ENCODE measurements at places on chromosomes 3 and 15. TPM values are rescaled to one million over a fixed set of nuclear protein-coding genes. Genes with fewer than 3 reads are reported as not detected.

GRCh38 chr3:172129850-172130716 lies 90.7 kb downstream of the FNDC3B start:
- DNase-seq = no peak

DNA sequence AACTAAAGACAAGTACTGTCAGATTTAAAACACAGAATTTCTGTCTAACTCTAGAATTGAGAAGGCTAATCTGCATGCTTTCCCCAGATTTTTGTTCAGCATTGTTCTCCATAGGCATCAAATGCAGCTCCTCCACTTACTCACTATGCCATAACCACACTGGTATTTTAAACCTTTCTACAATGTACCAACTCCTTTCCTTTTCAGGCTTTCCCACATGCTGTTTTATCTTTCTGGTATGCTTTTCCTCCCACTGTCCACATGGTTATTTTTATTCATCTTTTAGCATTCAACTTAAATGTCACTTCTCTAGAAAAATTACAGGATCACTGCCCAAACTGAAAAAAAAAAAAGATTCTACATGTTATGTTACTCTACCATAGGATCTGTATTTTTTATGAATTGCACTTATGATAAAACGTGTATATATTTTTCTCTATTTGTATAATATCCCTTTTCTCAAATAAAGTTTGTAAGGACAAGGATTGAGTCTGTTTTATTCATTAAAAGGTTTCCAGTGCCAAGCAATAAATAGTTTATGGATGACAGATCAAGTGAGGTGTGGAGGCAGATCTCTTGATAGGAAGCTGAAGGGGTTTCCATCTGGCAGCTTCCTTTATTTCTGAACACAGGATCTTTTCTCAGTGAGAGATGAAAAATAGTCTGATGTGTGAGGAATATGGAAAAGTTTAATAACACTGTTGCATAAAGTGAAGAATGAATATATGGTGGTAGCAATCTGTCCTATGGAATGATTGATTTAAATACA lies 1064.5 kb downstream of the ZPLD1 start:
- no peak for DNase-seq

DNA sequence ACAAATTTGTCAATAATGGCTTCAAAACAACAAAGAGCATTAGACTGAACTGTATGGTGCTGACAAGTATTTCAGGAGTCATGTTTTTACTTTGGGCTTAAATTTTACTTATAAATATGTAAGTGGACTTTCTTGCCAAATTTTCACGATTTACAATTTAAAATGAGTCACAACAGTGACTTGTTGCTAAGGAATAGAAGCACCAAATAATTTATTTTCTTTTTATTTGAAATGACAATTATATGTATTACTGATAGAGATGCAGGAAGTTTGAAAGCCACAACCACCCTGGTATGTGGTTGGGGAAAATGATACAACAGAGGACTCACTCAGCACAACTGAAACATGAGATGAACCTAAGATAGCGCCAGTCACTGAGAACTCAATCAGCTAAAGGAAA lies 90.3 kb downstream of the FMN1 start:
- DNase-seq = no peak

DNA sequence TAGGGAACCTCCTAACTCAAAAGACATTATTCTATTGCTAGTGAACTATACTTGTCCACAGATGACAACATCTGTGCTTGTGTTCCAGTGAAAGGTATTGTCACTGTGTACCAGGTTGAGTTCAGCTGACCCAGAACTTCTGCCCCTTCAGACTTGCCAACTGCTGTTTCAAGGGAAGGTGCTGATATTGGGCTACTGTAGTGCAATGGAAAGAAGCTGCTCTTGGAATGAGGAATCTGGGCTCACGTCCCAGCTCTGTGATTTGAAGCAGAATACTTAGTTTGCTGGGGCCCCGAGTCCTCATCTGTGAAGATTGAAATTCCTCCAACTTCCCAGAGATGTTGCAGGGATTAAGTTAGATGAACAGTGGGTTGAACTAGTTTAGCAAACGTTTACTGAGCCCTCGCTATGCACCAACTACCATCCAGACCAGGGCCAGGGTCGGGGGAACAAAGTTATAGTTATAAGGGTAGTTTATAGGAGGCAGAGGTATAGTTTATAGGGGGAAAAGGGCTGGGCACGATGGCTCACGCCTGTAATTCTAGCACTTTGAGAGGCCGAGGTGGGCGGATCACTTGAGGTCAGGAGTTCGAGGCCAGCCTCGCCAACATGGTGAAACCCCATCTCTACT lies 15.9 kb upstream of the UMPS start:
- DNase-seq = no peak

- no peak for DNase-seq
Measured at GRCh38 chr15:69612112-69612511, 159.5 kb downstream of the RPLP1 start.

DNA sequence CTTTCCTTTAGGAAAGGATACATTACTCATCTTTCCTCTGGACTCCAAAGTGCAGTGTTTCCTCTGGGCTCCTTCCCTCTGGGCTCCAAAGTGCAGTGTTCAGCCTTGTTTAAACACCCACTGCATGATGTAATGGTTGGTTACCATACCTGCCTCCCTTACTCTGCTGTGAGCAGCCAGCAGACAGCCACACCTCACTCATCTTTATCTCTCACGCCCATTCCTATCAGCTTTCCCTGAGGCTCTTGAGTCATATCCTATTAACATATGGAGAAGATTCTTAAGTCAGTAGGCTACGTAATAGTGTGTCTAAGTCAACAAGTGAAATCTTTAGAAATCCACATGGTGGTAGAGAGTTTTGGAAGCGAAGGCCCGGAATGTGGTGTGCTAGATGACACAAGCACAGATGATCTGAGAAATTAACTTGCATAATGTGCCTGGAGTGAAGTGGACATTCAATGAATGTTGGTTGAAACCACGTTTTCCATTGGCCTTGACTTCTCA lies 97.2 kb upstream of the CTNNB1 start:
- DNase-seq = no peak

DNA sequence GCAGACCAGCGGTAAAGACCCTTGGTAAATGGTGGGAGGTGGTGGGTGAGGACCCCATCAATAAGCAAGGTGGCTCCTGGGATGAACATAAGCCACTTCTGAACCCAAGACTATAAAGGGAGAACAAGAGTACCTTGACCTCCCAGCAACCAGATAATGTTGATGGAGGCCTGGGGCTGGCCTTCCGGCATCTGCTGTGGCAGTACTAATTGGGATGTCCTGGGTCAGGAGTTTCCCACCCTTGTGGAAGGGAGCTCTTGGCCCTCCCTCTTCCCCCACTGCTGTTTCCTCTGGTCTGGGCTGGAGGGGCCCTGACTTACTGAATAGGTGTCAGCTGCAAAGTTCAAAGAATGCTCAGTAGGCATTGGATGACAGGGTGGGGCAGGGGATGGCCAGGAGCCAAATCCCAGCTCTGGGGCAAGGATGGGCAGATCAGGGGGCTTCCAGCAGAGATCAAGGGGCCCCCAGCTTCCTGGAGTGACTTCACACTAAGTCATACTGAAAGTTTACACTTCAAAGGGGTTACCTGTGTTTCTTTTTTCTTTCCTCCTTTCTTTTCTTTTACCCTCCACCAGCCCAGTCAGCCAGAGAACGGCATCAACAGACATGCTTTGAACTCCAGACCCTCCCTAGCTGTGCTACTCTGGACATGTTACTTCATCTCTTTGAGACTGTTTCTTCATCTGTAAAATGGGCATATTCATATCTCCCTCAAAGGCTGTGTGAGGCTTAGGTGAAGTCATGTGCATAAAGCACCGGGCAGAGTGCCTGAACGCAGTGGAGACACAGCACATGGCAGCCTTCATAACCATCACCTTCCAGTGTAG lies 1.5 kb downstream of the RBP1 start:
- DNase-seq = no peak

GRCh38 chr3:169509359-169509758 lies 154.2 kb downstream of the MECOM start:
- DNase-seq = no peak

GRCh38 chr3:193910886-193911738 lies 224.8 kb upstream of the HES1 start:
- no peak for DNase-seq

- no peak for DNase-seq
Measured at GRCh38 chr3:150147776-150148175, 177.1 kb upstream of the PFN2 start.

DNA sequence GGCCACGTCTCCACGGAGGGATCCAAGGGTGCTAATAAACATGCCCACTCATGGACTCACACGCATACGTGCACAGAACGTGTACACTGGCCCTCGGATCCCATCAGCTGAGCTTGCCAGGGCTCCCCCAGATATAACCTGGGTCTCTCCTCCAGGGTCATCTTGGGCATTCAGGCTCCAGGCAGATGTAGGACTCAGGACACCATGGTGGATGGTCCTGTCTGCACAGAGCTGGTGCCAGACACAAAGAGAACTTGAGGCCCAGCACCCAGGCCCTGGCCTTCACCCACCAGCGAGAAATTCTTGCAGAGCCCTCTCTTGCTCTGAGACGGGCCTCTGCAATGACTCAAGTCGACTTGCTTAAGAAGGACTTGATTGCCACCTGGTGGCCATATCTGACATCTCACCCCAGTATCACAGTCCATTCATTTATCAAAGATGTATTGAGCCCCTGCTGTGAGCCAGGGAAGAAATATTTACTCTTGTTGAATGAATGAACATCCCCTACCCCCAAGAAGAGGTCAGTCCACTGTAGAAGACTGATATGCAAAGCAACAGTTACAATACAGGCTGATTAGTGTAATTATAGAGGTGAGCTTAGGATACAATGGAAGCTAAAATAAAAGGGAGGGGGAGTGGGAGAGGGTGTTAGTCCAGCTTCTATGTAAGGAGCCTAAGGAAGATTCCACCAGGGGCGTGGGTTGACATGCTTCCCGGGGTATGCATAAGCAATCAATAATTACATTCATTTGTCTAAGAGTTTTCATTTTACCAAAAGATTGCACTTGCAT lies 34.2 kb upstream of the VPS8 start:
- DNase-seq = peak; percentile 57

DNA sequence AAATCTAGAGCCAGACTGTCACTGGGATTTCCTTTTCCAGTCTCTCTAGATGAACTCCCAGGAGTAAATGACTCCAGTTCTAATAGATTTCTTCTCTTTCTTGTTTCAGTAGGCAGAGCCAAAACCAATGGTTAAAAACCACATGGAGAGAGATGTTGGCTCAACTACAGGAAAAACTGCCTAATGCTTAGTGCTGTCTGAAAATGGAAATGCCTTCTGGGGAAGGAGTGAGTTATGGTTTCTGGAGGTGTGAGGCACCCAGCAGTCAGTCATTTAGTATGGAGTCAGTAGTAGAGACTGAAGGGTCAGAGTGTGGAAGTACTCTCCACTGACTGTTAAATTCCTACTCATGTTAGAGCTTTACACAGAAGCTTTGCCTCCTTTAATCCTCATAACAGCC lies 136.7 kb downstream of the CCNL1 start:
- DNase-seq = no peak

DNA sequence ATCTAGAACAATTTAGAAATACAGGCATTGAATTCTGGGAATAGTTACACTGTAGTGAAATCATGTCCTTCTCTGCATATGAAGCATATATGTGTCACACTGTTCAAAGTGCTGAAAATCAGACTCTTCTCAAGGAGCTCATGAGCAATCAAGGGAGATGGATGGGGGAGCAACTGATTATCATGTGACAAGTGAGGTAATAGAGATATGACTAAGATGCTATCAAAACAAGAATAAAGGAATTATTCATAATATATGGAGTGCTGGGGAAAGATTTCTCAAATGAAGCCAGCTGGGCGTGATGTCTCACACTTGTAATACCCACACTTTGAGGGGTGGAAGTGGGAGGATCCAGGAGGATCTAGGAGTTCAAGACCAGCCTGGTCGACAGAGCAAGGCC lies 74.9 kb upstream of the CHRNB4 start:
- DNase-seq = no peak

DNA sequence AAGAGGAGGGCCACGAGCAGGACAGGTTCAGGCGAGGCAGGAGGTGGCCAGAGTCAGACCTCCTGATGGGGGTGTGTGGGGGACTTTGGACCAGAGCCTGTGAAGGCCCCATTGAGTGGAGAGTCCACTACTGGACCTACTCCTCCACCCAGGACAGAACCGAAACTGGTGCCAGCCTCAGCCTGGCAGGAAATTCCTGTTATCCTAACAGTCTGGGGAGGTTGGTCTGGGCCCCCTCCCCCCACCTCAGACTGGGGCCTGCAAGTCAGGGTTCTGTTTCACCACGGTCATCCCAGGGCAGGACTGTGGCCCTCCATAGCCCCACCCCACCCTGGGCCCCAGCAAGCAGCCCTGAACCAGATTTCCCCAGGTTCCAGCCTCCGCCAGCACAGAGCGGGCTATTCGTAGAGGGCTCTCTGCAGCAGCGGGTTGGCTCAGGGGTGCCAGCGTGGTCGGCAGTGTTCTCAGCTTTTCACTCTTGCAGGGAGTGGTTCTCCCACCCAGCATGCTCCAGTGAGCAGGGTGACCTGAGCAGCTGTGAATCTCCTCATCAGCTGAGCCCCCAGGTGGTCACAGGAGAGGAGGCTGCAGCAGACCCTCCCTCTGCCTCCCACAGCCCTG lies 217.3 kb downstream of the TBC1D2B start:
- no peak for DNase-seq

The CRBN gene
- polyA plus RNA-seq = 9.8 TPM

The CYP1A1 gene
- 0.22 TPM for polyA plus RNA-seq

The SIDT1 gene
- 0.06 TPM for polyA plus RNA-seq

The ALPK3 gene
- polyA plus RNA-seq = 4.4 TPM

The CHRD gene
- polyA plus RNA-seq = 1.7 TPM

The GOLGA8J gene
- not detected for polyA plus RNA-seq

The TM4SF1 gene
- 1.3 TPM for polyA plus RNA-seq

The CEMIP gene
- polyA plus RNA-seq = 0.11 TPM
